ENCODE measurements at places on chromosomes 2 and 18.

GRCh38 chr18:5389356-5389755 is 93.8 kb upstream of the ZBTB14 start:
- DNase-seq, result no peak

DNA sequence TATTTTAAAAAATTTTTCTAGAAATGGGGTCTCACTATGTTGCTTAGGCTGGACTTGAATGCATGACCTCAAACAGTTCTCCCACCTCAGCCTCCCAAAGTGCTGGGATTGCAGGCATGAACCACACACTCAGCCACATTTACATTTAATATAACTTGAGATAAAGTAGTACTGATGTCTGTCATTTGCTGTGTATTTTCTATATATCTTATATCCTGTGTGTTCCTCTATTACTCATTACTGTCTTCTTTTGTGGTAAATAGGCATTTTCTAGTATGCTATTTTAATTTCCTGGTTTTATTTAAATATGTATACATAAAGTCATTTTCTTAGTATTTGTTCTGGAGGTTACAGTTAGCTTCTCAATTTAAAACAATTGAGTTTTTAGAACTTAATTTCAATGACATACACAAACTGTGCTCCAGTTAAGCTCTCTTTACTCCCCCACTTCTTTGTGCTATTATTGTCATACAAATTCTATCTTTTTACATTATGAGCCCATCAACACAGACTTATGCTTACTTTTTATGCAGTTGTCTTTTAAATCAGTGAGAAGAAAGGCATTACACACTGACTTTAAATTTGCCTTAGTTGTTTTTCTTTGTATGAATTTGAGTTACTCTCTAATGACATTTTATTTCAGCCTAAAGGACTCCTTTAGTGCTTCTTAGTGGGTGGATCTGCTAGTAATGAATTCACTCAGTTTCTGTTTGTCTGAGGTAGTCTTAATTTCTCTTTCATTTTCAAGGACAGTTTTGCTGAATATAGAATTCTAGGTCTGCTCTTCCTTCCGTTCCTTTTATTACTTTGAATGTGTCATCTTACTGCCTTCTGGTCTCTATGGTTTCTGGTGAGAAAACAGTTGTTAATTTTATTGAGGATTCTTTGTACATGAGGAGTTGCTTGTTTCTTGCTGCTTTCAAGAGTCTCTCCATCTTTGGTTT is 6.2 kb upstream of the INPP4A start:
- no peak for DNase-seq

DNA sequence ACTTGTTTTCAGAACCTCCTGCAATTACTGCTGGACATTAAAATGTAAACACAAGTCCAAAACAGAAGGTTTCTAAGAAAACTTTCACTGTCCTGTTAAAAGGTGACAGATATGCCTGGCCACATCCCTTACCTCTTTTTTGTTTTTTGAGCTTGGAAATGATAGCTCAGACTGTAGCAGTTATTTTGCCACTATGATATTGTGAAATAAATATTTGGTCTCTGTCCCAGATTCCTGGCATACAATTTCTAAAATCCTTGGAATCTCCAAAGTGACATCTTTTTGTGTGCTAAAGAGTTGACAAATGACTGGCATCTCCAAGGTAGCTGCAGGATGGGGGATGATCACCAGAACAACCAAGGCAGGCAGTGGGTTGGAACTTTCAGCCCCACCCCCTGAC is 16.8 kb downstream of the TPGS2 start:
- no peak for DNase-seq

DNA sequence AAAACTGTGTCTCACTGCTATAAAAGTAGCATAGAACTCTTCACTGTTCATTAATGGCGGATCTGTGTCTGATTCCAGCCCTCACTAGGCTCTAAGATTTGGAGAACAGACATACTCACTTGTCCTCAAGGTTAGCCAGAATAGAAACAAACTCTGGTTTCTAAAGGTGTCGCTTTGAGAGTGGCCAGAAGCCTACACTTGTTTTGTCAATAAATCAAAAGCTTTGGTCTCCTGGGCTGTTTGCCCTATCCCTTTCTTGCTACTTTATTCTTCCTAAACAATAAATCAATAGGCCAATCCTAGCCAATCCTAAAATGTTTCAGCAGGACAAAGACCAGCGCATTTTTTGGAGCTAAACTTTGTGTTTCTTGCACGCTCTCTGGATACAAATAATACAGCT is 1064.6 kb upstream of the CHAC2 start:
- DNase-seq, result no peak

DNA sequence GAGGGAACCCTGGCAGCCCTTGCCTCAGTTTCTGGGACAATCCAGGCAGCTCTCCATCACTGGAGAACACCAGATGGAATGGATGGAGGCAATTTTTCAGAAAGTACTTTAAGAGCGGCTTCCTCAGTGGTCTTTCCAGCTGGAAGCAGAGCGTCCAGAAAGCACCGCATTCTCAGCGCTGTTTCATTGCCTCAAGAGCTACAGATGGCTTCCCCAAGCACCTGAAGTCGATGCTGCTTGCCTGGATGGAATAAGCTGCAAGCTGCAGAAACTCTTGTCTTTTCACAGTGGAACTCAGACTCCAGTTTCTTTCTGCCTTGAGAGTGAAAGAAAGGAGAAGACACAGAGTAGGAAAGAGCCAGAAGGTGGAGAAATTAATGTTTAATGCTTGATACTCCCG is 766.9 kb downstream of the TDRD15 start:
- DNase-seq, result no peak

GRCh38 chr18:60180671-60181070 is 191.9 kb downstream of the MC4R start:
- no peak for DNase-seq

DNA sequence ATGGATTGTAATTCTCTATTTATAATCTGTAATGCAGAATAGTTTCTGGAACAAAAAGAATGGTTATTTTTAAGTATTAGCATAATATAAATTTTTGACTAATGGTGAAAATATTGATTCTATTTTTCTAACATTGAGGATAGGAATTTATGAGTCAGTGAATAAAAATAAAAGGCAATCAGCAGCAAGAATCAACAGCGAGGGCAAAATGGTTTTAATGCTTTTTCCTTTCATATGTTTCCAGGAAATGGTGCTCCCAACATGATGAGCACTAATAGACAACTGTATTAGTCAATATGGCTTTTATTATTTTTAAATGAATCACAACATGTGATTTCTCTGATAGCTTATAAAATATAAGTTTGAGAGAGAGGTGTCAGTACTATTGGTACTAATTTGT is 90.7 kb upstream of the TFPI start:
- no peak for DNase-seq

GRCh38 chr2:231522418-231523180 is 7.6 kb downstream of the NMUR1 start:
- no peak for DNase-seq

- no peak for DNase-seq
Observed at GRCh38 chr2:81389203-81389602, 1084.7 kb upstream of the LRRTM1 start.

- peak; percentile 56 for DNase-seq
Observed at GRCh38 chr18:47756364-47757016, 174.0 kb downstream of the SMAD2 start.

GRCh38 chr18:6866552-6867085 is 137.1 kb downstream of the ARHGAP28 start:
- DNase-seq, result no peak

DNA sequence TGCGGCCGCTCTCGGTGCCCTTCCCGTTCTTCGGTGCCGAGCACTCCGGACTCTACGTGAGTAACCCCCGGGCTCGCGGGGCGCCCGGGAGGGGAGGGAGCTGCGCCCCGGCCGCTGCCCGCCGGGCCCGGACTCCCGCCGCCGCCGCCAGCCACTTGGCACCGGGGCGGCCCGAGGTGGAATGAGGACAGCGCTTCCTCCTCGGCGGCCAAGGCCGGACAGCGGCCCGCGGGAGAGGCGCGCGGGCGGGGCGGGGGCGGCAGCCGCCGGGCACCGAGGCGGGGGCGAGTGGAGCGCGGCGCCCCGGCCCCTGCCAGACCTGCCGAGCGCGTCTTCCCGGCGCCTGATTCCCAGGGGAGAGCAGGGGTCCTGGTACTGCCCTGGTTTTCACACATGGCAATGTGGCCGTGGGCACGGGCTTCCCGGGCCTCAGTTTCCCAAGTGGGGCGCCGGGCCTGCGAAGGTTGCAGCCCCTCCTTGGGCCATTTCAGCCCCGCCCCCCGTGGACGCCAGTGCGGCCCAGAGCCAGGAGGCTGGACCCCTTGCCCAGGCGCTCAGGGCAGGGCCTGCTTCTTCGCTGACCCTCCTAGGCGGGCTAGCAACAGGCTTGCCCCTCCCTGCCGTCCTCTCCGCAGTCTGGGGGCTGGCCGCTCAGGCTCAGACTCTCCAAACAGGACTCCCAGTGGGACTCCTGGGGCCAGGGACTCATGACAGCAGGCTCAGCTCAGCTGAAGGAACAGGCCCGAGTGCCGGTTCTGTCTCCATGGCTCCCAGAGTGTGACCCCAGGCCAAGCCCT is 775 bp downstream of the SNED1 start:
- no peak for DNase-seq

DNA sequence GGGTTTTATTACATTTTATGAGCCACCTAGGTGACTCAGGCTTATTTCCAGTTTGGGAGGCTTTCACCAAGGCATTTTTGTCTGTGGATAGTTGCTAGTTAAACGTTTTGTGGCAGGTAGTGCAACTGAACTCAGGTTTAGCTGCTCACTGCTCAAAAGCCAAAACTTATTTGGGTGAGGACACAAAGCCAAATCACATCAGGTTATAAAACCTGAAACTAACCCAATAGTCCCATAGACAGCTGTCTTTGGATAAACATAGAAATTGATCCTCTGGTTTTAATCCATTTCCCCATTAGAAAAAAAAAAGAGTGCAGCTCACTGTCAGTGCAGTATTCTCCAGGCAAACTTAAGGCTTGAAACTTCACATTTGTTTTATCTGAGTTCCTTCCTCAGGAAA is 362.6 kb upstream of the TFPI start:
- no peak for DNase-seq

- no peak for DNase-seq
Observed at GRCh38 chr2:71561441-71562267, 108.3 kb downstream of the DYSF start.

GRCh38 chr18:63788447-63789096 is 13.4 kb downstream of the SERPINB7 start:
- peak; percentile 29 for DNase-seq

DNA sequence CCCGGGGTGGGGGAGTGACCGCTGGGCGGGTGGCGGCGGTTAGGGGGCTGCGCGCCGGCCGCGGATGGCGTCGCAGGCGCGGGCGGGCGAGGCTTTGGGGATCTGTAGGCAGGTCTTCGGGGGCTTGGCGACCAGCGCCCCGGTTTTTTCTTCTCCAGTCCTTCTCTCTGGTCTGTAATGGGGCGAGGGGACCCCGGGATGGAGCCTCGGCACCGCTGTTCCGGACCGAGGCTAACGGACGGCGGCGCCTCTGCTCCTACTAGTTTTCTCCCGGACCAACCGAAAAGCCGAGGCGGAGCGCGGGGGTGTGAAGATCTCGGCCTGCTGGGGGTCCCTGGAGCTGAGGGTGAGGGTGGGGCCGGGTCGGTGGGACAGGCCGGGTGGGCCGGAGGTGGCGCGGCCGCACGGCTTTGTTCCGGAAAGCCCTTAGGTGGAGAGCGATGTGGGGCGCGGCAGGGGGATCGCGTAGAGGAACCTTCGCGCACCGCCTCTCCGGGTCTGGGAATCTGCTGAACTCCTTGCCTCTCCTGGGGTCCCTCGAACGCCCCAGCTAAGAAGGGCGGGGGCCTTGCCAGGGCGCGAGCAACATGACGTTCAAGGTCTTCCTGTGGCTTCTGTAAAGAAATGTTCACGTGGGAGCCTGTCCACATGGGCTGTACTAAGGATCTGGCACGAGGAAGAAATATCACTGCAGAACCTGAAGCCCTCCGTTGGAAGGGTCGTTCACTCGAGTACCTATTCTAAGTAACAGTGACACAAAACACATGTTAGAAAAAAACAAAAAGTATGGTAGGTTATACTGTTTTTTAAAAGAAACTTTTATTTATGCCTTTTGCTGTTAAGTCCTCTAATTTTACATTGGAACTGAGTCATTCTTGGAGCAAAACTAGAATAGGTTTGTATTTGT is 861 bp downstream of the SLC39A10 start:
- DNase-seq, result no peak

DNA sequence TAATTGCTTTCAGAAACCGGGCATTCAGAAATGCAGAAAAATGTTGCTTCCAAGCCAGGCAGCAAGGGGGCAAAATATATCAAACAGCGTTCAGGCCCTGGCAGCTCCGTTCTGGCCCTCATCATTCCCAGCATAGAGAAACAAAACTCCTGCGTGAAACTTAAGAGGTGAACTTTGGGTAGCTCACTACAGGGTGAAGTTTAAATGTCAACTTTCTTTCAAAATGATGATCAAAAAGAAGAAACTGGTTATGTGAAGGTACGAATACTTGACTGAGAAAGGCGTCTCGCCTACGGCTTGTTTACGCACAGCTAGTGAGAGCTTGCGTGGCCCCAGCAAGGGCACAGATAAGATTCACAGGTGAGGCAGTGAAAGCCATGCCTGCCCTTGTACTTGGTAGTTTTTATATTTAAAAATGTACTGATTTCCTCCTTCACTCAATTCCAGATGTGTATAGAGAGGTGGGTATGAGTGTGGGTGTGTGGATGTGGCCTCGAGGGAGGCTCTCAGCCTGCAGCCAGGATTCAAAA is 127.5 kb downstream of the NFATC1 start:
- no peak for DNase-seq

- DNase-seq, result no peak
Observed at GRCh38 chr2:114642988-114643553, 200.6 kb downstream of the DPP10 start.

DNA sequence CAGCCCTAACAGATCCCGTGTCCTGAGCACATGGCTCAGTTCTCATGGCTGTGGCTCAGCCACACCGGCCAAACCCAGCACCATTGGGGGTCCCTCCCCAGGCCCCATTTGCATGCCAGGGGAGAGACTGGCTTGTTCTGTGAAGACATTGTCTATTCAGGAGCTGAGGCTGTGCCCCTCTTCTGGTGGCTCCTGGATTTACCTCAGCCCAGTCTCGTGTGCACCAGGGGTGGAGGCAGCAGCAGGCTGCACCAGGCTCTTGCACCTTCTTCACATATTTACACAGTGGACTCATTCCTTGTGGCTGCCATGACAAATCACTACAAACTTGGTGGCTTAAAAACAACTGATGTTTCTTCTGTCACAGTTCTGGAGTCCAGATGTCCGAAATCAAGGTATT is 92.4 kb upstream of the ITGA6 start:
- DNase-seq, result no peak

All from COLO829 (cell line).